ENCODE measurements at places on chromosomes 16 and 17. TPM values are rescaled to one million over a fixed set of nuclear protein-coding genes. Genes with fewer than 3 reads are reported as not detected.

Gene ASPSCR1
- 45.3 TPM for total RNA-seq

Gene KRT26
- total RNA-seq = not detected

Gene CCL2
- 34.1 TPM for total RNA-seq

DNA sequence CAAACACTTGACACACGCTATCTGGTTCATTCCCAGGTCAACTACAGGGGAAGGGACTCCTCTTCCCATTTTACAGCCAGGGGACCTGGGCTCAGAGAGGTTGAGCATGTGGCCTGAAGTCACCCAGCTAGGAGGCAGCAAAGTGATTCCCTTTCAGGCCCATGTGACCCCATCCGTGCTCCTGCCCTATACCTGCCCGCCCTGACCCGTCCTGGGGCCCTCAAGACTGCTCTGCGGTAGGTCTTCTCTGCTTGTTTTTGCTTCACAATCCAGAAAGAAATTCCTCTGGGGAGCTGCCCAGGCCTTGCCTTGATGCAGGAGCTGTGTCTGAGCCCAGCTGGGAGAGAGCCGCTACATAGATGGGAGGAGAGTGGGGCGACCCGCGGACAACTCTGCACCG lies 161.4 kb downstream of the SDK2 start:
- DNase-seq = peak; percentile 10

DNA sequence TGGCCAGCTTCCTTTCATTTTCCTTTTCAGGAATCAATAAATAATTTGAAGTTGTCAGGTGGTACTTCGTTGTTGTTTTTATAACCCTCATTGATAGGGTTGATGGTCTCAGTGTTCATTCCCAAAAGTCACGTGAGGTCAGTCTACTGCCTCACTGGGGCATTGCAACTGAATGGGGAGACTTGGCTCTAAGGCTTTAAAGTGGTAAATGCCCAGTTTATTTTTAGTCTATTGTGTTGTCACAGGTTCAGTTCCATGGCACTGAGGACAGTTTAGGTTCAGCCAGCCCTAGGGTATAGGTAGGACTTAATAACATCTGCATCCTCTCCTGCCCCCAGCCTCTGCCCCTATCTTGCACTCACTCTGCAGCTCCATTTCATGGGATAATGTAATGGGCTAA lies 33.5 kb upstream of the NGFR start:
- no peak for DNase-seq

DNA sequence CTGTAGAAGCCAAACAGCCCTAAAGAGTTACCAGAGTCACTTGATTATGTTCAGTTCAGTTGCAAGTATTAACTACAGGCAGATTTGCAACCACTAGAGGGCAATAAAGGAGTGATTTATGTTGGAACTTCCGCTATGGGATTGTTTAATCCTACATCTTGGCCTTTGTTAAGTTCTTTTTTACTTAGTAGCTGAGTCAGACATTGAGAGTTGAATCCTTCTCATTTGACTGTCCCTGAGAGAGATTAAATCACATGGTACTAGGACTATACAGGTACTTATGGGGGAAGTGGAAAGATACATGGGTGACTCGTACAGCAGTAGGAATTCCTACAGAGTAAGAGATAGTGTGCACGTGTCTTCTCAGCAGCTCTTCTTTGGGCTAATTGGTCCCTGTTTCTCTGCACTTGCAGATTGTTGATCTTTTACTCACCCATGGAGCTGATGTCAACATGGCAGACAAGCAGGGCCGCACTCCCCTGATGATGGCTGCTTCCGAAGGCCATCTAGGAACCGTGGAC lies 40.3 kb downstream of the CYB561 start:
- no peak for DNase-seq

- no peak for DNase-seq
These were observed 40.4 kb downstream of the GDPD1 start for GRCh38 chr17:59260722-59261121.

DNA sequence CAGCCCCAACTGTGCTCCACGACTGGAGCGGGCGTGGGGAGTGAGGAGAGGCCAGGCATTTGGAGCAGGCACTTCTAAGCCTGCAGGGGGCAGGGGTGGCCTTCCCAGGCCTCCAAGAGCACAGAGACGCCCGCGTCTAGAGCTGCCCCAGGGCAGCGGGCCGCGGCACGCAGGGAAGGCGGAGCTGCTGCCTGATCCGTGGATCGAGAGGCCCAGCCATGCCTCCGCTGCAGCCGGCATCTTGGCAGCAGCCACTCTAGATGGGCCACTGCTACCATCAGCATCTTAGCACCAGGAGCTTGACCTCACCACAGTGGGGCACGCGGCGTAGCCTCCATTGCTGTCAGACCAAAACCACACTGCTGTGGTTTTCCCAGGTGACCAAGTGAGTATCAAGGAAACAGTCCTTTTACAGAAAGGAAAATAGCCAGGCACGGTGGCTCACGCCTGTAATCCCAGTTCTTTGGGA lies 20.4 kb upstream of the WDR45B start:
- DNase-seq = peak; percentile 80

DNA sequence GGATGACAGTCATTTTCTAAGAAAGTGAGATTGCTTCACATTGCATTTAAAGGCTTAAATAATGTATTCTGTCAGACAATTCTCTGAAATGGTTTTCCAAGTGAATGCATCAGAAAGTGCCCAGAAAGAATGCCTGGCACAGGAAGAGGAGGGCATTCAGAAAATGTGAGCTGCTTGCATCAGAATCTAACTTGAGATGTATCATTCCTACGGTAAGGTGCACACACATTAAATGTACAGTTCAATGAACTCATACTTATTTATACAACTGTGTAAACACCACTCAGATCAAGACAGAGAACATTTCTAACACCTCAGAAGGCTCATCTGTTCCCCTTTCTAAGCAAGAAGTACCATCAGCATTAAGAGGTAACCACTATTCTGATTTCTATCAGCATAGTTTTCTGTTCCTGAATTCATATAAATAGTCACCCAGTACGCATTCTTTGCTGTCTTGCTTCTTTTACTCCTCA lies 638.0 kb downstream of the MAF start:
- DNase-seq = no peak

Measured in lower lobe of right lung (tissue), 2 donors.